ENCODE measurements at places on chromosomes 4 and X. TPM values are rescaled to one million over a fixed set of nuclear protein-coding genes. Genes with fewer than 3 reads are reported as not detected.

HSFX4 gene
- total RNA-seq = not detected

MXRA5 gene
- 40.3 TPM for total RNA-seq

ETDB gene
- total RNA-seq = not detected

TGIF2LX gene
- not detected for total RNA-seq

CXCL10 gene
- total RNA-seq = 0.33 TPM

QRFPR gene
- total RNA-seq = not detected

PLA2G12A gene
- 18.0 TPM for total RNA-seq

NUDT6 gene
- total RNA-seq = 8.6 TPM

PRSS12 gene
- 59.9 TPM for total RNA-seq

RHOXF2 gene
- total RNA-seq = not detected

DNA sequence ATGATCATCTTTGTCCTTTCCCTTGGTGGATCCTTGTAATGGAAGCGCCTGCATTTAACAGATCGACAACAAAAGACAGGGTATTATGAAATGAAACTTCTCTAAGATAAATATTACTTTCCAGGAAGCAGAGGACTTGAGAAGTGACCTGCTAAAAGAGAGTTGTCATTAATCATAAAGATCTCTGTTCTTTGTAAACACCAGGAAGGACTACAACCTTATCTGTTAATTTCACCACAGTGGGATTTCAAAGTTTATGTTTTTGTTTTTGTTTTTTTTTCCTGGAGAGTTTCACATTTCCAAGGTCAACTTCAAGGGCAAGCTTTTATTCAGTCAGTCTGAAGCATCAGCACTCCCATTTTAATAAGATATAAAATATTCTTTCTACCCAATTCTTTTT is 170.9 kb downstream of the RCHY1 start:
- DNase-seq = peak; percentile 67

GRCh38 chr4:120839974-120840751 is 82.4 kb downstream of the PRDM5 start:
- no peak for DNase-seq

DNA sequence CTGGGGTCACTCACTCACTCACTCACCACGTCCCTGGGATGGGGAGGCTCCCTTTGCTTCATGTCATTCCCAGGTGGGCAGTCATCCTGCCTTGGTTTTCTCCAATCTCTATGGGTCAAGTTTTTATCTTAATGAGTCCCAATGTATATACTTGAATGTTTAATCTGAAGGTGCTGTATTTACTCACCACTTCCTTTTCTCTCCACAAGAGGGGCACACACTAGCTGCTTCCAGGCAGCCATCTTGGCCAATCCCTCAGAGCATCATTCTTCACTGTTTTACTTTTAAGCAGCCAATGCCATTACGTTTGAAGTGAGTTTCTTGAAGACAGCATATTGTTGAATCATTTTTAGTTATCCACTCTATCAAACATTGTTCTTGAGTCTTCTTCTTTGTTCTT is 153.4 kb upstream of the ARSJ start:
- no peak for DNase-seq

GRCh38 chr4:134537701-134538100 is 336.1 kb upstream of the PABPC4L start:
- peak; percentile 31 for DNase-seq

DNA sequence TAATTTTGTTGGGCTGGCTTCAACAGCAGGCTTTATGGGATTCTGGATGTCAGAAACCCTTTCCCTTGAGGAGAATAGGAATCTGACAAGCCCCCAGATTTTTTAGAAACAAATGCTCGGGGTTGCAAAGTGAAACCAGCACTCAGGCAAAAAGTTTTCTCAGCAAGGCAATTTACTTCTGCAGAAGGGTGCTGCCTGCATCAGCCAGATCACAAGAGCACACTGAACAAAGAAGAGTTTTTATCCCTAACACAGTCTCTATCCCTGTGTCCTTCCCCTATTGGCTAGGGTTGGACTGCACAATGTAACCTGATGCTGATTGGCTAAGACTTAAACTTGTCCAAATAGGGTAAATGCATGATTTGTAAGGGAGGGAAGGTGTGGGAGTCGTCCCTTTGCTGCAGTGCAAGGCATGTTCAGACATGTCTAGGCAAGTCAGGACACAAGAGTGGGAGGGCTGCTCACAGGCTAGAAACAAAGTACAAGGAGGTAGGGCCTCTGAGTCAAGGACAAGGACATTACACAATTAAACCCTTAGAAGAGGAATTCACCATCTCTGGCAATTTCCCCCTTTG is 175.8 kb downstream of the CCNG2 start:
- no peak for DNase-seq

DNA sequence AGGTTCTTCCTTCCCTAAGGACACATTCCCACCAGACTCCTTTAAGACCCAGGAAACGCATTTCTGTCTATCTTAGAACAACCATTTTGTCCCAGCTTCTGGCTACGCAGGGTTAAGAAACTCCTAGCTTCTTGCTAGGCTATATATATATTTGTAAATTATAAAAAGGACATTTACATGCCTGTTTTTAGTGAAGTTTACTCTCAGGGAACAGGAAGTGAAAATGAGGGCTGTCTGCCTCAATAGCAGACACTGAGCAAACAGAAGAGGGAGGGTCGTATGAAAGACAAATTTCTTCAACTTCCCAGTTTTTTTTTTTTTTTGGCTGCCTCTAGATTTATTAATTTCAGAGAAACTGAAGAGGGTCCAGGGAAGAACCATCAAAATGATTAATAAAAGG is 9.3 kb upstream of the FRMPD3 start:
- DNase-seq = no peak

- peak; percentile 60 for DNase-seq
Measured at GRCh38 chr4:3115637-3116270, 41.3 kb downstream of the HTT start.

GRCh38 chr4:68272860-68273259 is 27.4 kb upstream of the TMPRSS11B start:
- DNase-seq = peak; percentile 57

- DNase-seq = no peak
Measured at GRCh38 chrX:105738162-105738561, 84.2 kb upstream of the NRK start.

- DNase-seq = peak; percentile 5
Measured at GRCh38 chr4:56871371-56871866, 36.3 kb upstream of the REST start.

DNA sequence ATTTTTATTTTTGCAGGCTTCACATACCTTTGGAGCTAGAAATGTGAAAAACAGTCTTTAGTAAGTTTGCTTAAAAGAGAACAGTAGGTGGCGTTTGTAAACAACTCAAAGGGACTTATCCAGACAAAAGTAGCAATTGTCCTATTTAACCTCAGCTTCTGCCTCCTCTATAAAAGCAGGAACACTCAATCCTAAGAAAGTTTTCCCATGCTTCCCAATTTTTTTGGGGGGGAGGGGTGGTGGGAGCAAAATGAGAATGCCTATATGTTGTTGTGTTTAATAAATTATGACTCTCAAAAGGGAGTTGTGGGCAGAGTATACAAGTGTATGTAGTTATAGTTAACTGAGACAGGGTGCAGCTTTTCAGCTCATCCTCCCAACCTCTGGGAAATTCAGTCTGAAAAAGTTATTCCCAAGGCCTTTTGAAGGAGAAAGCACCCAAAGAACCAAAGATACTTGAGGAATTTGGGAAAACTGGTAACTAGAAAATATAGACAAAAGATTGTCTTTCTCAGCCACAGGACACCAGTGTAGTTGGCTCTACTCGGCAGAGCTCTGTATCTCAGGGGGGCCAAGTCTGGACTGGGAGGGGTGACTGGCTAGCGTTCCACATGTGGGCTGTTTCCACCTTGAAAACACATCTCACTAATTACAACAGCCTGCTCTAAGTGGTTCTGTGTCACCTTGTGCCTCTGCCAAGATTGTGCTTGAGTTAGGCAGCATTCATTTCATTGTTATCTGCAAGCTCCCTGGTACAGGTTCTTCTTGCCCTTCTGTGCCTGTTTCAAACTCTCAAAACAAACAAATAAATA is 2.8 kb downstream of the SFRP2 start:
- DNase-seq = peak; percentile 23

- no peak for DNase-seq
Measured at GRCh38 chr4:55036405-55036804, 89.0 kb downstream of the KDR start.

DNA sequence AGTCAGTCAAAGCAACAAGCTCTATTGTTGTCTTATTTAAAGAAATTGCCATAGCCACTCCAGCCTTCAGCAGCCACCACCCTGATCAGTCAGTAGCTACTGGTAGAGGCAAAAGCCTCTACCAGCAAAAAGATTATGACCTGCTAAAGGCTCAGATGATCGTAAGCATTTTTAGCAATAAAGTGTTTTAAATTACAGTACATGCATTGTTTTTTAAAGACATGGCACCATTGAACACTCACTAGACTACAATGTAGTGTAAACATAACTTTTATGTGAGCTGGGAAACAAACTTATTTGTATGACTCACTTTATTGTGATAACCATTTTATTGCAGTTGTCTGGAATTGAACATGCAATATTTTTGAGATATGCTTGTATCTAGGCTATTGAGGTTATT is 32.3 kb upstream of the DYNLT3 start:
- DNase-seq = no peak

DNA sequence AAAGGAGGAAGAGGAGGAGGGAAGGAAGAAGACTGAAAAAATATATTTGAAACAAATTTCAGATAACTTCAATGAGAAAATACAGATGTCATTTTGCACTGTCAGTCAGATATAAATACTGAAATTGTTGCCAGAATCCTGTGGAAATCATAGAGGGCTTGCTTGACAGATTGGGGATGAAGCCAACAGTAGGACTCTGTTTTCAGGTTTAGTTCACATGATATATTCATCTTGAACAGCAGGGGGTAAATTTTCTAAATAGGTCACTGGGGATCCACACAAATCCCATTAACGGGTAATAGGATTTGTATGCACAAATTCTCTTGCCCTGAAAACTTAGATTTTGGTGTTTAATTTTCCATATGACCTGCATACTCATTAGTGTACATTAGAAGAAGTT is 103.3 kb upstream of the PCDH18 start:
- peak; percentile 63 for DNase-seq

DNA sequence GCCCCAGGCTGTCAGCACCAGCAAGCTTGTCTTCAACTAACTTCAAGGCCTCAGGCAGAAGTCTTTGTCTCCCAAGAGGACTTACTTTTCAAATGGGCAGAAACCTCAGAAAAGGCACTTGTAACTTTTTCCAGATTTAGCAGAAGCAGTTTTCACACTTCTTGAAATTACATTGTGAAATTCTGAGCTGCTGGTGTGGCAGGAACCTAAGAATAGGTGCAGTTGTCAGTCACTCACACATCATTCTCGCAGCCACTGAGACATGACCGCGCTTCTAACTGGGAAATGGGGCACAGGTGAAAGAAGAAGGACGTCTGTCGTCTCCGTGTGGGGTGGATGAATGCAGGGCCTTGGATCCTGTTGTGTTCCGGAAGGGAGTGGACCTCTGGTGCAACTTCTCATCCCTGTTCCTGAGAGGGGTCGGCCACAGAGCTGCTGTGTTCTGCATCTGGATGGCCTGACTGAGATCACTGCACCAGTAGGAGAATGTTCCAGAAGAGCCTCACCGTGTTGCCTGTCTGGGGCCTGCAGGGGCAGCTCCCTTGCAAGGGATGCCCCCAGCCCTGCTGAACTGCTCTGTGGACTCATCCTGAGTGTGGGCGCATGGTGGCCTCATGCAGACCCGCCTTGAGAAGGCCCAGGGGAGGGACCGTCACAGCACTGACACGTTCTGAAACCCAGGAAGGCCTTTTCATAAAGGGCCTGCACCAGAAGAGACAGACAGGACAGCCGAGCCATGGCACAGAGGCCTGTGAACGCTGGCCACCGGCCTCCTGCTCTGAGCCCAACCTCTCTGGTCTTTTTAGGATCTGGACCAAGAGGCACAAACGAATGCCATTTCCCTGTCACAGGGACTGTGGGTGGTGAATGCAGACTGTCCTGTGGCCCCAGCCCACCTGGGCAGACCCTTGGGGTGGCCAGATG is 18.7 kb downstream of the NAT8L start:
- DNase-seq = no peak

DNA sequence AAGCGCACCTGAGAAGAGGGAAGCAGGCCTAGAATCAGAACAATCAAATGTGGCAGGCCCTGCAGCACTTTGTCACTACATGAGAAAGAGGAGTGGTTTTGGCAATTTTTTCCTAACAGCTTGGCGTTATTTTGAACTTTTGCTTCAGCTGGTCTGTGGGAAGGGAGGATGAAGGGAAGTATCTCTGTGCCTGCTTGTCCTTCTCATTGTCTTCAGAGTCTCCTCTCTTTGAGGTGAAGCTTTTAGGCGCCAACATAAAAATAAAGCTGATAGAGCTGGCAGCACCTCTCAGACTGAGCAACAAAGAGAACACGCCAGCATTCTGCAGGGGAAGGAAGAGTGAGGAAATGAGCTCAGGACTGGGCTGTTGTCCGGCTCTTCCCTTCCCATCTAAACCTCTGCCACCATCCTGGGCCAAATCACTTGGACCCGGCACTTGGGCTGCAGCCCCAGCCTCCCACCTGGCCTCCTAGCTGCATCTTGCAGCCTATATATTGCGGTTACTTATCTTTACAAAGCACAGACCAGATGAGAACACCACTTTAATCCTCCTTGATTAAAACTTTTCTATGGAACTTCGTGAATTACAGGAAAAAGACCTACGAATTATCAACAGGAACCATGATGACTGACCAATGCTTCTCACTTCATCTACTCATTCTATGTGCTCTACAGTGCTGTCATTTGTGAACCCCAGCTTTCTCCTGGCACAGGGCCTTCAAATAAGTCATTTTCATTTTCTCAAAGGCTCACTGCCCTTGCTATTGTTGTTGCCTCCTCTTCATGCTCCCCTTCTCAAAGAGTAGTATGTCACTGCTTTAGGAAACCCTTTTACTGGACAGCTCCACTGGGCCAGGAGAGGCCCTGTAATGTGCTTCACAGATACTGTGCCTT is 476.4 kb upstream of the HS3ST1 start:
- no peak for DNase-seq

DNA sequence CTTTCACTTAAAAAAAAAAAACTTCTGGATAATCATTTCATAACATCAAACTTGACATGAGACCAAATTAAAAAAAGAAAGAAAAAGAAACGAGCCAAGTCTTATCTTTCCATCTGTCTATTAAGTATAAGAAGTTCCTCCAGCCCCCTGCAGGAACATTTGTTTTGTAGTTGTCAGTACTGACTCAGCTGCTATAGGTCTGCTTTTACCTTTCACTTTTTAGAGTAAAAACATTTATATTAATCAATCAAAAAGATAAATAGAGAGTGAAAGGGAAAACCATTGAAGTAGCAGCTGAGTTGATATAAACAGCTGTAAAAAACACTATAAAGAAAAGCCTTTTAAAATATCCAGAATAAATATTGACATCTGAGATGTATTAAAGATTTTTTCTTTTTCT is 46.1 kb downstream of the CCDC158 start:
- peak; percentile 6 for DNase-seq

GRCh38 chrX:48848847-48849246 is 13.4 kb upstream of the PCSK1N start:
- DNase-seq = no peak

DNA sequence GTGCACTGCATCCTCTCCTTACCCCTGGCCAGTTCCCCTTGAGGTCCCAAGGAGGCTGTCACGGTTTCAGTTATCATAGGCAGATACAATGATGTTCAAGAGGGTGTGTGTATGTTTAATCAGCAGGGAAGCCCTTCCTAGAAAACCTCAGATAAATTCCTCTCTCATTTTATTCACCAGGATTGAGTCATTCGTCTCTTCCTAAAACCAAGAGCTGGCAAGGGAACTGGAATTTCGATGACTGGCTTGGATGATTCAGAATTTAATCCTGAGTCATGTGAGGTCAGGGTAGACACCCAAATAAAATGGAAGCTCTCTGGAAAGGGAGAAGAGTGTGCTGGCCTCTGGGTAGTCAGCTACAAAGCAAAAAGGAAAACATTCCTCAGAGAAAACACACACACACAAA is 106.2 kb upstream of the RAPGEF2 start:
- DNase-seq = peak; percentile 98

All from fibroblast of lung (primary cell).